ENCODE measurements at places on chromosomes 1 and 21. TPM values are rescaled to one million over a fixed set of nuclear protein-coding genes. Genes with fewer than 3 reads are reported as not detected.
A peak's percentile ranks its signal among the peaks of the same experiment; 100 is the strongest.

The FCGR1A gene
- 0.30 TPM for total RNA-seq

- no peak for DNase-seq
These were observed 116.2 kb upstream of the KCNK2 start for GRCh38 chr1:214966346-214966745.

GRCh38 chr21:44425307-44425894 is 29.9 kb upstream of the LRRC3 start:
- no peak for DNase-seq

GRCh38 chr1:118154220-118154619 is 30.8 kb downstream of the SPAG17 start:
- peak; percentile 11 for DNase-seq

- no peak for DNase-seq
These were observed 86.9 kb downstream of the STUM start for GRCh38 chr1:226635456-226635941.

GRCh38 chr21:38487901-38488639 is 10.2 kb downstream of the ERG start:
- DNase-seq: no peak

DNA sequence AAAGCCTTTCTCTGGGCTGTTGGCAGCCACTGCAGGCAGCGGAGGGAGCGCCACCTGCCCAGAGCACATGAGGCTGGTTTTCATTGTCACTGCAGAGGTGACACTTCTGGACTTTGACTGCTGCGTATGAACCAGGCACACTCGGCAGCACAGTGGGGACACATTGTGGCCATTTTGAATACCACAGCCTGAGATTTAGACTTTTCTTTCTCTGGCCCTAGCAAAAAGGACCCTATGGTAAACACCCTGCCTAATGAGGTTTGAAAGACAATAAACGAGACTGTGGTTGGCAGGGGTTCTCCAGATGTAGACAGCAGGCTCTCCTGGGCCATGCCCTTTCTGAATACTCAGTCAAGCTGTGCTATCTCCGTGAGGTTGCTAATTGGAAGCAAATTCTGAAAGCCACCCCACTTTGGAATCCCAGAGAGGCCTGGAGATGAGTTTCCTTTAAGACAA is 12.0 kb upstream of the KCNE2 start:
- peak; percentile 40 for DNase-seq

The CYP4B1 gene
- total RNA-seq: not detected

DNA sequence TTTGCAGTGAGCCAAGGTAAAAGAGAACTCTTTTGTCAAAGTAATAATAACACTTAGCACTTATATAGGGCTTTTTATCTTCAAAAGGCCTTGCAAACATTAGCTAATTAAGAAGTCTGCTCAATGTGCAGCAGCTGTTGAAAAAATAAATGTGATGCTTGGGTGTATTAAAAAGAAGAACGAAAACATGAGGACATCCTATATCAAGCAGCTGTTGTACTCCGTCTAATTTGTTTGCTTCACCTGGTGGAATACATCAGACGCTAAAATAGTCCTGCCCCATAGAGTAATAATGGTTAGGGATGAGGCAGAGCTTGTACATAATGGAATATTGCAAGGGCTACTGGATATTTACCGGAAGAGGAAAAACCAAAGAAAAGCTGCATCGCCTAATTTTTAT is 299.5 kb downstream of the ST6GALNAC3 start:
- no peak for DNase-seq

GRCh38 chr1:53334781-53335180 is 6.9 kb upstream of the LRP8 start:
- no peak for DNase-seq

GRCh38 chr1:47323599-47324031 is 9.7 kb upstream of the STIL start:
- DNase-seq: no peak

DNA sequence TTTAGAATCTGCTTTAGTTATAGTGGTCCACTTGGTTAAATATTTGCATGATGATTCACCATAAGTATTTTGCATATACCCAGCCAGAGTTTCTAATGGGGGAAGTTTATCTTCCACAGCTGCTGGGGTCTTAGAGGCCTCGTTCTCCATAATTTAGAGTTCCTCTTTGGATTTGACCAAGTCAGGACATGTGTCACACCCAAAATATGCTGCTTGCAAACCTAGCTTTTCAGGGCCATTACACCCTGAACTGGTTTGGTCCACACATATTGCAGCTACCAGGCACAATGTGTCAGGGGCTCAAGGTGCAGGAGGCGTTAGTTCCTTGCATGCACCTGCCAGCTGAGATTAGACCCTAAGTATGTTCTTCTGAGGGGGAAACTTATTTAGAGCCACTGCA is 17.1 kb upstream of the FMO4 start:
- DNase-seq: no peak

The CLCNKB gene
- 19.0 TPM for total RNA-seq

The GJA9 gene
- not detected for total RNA-seq

DNA sequence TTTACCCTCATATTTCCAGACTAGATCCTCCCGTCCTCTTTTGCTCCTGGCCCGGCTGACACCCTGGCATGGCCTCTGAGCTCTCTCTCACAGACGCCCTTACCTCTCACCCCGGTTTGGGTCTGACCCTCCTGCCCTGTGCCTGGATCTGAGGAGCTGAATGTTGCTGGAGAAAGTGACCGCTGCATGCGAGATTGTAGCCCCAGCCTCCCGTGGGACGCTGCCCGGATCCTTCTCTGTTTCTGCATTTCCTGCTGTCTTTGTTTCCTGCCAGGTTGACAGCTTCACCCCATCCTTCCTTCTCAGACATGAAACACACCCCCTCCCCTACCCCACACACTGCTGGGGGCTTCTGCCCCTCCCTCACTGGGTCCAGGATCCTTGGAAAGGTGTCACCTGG is 9.5 kb downstream of the FAM131C start:
- DNase-seq: no peak

- DNase-seq: no peak
These were observed 91.3 kb downstream of the COLGALT2 start for GRCh38 chr1:183946320-183946613.

- no peak for DNase-seq
These were observed 244.1 kb downstream of the GRIK3 start for GRCh38 chr1:36790191-36790590.

DNA sequence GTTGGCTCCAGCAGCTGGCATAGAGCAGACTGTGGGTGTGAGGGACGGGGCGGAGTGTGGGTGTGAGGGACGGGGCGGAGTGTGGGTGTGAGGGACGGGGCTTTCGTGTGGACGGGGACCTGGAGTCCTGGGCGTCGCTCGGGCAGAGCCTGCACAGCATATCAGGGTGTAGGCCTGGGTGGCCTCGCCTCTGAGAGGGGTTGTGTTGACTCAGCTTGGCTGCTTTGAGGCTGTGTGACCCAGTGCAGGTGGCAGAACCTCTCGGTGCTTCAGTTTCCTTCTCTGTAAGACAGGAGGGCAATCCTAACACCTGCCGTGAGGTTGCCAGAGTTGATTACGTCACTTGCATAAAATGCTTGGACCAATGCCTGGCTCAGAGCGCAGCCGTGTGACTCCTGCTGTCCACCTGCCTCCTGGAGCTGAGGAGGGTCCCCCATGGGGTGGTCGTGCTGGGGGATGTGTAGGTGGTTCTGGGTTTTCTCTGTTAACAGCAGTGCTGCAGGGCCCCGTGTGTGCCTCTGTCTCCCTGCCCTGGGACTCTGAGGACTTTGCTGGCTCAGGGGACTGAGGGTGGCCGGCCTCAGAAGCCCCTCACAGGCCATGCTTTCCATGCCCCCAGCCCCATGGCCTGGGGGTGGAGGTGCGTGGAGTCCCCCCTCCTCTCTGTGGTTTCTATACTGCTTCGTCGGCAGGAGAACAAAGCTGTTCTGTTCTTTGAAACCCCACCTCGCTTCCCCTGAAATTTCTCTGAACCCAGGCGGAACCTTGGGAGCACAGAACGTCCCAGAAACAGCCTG is 15.4 kb downstream of the PDXK start:
- DNase-seq: no peak

The TMEM269 gene
- 0.21 TPM for total RNA-seq

- DNase-seq: no peak
These were observed 56.4 kb downstream of the TGFBR3 start for GRCh38 chr1:91829293-91830153.

DNA sequence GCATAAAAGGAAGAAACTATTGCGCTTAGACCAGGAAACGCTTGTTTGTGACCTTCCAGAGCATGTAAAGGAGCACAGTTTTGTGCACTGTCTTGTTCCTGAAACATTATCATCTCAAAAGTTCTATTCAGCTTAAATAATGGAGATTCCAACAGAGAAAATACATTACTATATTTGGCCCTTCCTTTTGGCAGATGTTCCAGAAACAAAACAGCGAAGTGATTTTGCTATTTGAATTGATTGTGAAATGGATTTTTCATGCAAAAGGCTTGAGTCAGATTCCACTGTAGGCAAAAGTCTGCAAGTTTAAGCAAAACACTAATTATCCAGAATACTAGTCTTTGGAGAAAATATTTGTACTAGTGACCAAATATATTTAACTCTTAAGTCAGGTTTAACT is 80.3 kb upstream of the PTBP2 start:
- no peak for DNase-seq

- no peak for DNase-seq
These were observed 86.9 kb downstream of the EPS15 start for GRCh38 chr1:51432146-51432545.

- DNase-seq: no peak
These were observed 36.6 kb upstream of the SSX2IP start for GRCh38 chr1:84726593-84727499.

The ZNF678 gene
- 14.2 TPM for total RNA-seq
